ENCODE measurements at places on chromosomes 2 and 18. TPM values are rescaled to one million over a fixed set of nuclear protein-coding genes. Genes with fewer than 3 reads are reported as not detected.

The NTSR2 gene
- not detected for polyA plus RNA-seq

The FSHR gene
- polyA plus RNA-seq, result not detected

DNA sequence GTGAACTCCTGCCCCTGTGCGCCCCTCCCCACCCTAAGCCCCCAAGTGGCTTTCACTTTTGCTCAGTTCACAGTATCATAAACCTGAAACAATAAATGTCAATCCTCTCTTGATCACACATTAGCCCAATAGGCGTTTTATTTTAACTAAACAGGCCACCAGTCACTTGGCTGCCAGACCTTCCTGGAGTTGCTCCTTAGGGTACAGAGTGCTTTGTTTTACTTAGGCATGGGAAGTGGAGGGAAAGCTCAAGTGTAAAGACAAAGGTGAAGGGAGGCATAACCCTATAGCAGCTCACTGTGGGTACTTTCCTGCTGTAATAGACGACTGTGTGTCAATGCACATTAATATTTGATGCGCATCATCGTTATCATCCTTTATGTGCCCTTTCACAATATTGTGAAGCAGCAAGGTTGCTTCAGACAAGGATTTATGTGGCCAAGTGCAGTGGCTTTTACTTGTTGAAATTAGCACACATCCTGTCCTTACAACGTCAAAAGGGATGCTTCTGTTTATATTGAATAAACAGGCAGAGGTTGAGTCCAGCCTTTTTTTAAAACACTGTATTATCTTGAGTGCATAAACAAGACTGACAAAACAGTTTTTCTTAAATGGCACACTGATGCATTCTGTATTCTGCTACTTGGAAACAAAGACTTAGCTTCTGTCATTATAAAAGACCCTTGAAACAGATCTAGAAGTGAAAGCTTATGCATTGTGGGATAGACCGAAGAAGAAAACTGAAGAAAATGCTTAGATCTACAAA lies 168.5 kb downstream of the TMEFF2 start:
- H3K27me3 ChIP-seq, result no peaks in the 10 kb centered on the region
- peaks cover 3% of the 10 kb centered on the region for H3K4me1 ChIP-seq
- peak; percentile 73 for DNase-seq
- peak overlapping the region; percentile 54 for H3K27ac ChIP-seq
- no peaks in the 10 kb centered on the region for H3K36me3 ChIP-seq
- no peak overlapping the region for H3K4me3 ChIP-seq

DNA sequence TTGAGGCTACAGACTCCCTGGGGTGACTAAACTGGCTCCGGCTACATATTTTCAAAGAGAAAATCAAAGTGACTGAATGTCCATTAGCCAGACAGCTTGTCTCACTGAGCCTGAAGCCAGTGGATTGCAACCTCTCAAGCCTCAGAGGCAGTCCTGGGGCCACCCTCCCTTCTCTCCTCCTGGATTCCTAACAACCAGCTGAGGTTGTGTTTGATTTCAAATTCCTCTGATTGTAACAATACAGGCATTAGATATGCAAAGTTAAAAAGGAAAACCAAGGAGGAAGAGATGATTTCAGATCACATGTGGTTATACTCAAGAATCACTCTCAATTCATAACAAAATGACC lies 101.0 kb upstream of the LMAN1 start:
- peak; percentile 40 for DNase-seq
- H3K4me1 ChIP-seq, result peaks cover 5% of the 10 kb centered on the region
- H3K4me3 ChIP-seq, result no peak overlapping the region

- H3K36me3 ChIP-seq, result peaks cover 2% of the 10 kb centered on the region
- H3K27ac ChIP-seq, result no peak overlapping the region
- H3K4me3 ChIP-seq, result no peak overlapping the region
- DNase-seq, result no peak
Observed at GRCh38 chr2:171081649-171082111, 79.0 kb downstream of the TLK1 start.

The SCG2 gene
- 0.46 TPM for polyA plus RNA-seq

DNA sequence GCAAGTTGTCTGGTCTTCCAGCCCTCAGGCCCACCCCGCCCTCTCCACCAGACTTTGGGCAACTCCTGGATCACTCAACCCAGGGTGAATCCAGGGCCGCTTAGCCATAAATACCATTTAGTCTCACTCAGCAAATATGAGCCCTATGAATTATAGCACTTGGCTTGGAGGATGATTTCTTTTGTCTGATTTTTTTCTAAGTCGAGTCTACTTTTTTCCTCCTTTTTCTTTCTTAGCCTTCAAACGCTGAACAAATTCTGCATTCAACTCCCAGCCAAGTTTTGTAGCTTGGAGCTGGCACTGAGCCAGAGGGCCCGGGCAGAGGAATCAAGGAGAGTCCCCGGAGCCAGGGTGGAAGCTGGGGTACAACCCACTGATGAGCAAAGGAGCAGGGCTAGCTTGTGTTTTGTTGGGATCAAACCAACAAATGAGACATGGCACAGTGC lies 48.7 kb downstream of the SERTAD2 start:
- no peak overlapping the region for H3K4me3 ChIP-seq
- H3K36me3 ChIP-seq, result no peaks in the 10 kb centered on the region
- no peak overlapping the region for H3K27ac ChIP-seq
- peak; percentile 29 for DNase-seq

The MEP1B gene
- polyA plus RNA-seq, result not detected

The RAB27B gene
- polyA plus RNA-seq, result 0.24 TPM

DNA sequence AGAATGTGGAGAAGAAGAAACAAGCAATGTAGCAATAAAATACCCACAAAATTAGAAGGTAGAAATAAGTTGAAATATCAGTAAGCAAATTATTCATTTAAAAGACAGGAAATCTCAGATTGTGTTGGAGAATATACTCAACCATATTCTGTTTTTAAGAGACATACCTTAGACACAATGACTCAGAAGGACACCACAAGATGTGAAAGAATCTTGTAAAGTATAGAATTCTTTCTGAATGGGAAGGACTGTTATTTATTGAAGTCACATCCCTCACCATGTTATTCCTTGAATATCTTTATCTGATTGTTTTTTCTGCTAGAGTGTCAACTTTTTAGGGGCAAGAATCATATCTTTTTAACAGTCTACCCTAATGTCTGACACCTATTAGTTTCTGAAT lies 50.4 kb downstream of the CTAGE1 start:
- no peaks in the 10 kb centered on the region for H3K36me3 ChIP-seq
- DNase-seq, result peak; percentile 47
- no peaks in the 10 kb centered on the region for H3K4me1 ChIP-seq
- peaks cover 16% of the 10 kb centered on the region for H3K27me3 ChIP-seq
- H3K27ac ChIP-seq, result no peak overlapping the region

The TCF23 gene
- polyA plus RNA-seq, result not detected

The RAPGEF4 gene
- polyA plus RNA-seq, result 1.7 TPM

DNA sequence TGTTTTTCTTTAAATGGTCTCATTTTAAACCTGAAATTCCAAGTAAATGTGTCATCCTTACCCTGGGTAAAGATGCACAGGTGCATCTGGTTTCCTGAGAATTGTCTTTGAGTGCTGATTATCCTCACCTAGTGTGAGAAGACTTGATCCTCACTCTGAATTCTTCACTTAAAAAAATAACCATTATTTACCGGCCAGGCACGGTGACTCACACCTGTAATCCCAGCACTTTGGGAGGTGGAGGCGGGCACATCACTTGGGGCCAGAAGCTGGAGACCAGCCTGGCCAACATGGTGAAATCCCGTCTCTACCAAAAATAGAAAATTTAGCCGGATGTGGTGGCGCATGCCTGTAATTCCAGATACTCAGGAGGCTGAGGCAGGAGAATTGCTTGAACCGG lies 9.9 kb upstream of the WNT6 start:
- H3K27me3 ChIP-seq, result peaks cover 26% of the 10 kb centered on the region
- no peak overlapping the region for H3K4me3 ChIP-seq
- no peaks in the 10 kb centered on the region for H3K36me3 ChIP-seq
- no peak overlapping the region for H3K27ac ChIP-seq
- no peaks in the 10 kb centered on the region for H3K4me1 ChIP-seq

The OTOS gene
- 0.34 TPM for polyA plus RNA-seq

The FARP2 gene
- polyA plus RNA-seq, result 15.5 TPM

DNA sequence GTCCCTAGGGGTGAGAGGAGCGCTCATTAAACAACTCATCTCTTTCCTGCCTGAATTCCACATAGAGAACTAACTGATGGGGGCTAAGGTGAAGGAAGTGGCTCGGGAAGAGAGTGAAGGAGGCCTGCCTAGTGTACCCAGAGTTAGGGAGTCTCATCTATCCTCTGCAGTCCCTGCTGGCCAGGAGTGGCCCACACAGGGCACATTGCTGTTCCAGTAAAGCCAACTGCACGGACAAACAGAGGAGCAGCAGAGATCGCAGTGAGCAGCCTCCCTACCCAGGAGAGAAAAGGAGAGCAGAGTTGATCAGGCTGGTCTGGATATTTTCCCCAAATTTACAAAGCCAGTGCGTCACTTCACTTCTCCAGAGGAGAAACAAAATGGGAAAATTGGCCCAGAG lies 16.9 kb upstream of the FN1 start:
- DNase-seq, result no peak
- no peaks in the 10 kb centered on the region for H3K36me3 ChIP-seq
- H3K27me3 ChIP-seq, result no peaks in the 10 kb centered on the region
- no peaks in the 10 kb centered on the region for H3K4me1 ChIP-seq
- H3K27ac ChIP-seq, result no peak overlapping the region
- no peak overlapping the region for H3K4me3 ChIP-seq

The EGR4 gene
- not detected for polyA plus RNA-seq

DNA sequence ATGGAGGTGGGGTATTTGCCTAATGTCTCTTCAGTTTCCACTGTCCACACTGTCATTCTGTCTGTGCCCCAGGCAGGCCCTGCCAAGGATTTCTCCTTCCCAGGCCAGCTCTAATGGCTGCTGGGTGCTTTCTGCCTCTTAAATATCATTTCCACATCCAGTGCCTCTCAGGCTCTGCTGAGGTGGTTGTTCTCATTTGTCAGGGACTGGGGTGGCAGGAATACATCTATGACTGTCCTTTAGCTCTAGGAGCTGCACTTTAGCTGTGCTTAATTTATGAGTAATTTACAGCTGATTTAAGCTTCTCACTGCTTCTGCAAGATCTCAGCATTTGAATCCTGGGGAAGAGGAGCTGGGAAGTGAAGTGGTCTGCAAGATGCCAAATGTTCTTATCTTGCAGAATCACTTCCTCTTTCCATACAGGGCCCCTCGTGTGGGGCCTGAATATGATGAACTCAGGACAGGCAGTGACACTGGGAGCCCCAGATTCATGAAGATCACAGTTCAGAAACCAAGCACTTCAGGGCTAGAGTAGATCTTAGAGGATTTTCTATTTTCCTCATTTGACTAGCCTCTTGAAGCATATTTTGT lies 150.2 kb downstream of the FSHR start:
- no peak for DNase-seq
- no peak overlapping the region for H3K27ac ChIP-seq
- no peaks in the 10 kb centered on the region for H3K36me3 ChIP-seq

DNA sequence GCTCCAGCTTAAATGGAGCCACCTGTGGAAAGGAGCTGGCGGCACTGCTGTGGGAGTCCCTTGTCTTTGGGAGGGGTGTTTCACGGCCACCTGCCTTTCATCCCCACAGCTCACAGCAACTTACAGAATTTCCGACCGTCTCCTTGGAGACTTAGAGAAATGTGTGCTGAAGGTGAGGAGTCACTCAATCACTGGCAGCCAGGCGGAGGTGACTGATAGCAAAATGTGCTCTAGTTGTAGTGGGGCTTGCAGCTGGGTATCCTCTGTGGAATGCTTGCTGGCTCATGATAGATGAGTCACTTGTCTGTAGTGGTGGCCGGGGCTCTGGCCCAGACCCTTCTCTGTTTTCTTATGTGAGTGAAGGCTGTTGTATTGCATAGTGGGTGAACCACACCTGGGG lies 110.7 kb downstream of the SH3RF3 start:
- H3K4me3 ChIP-seq, result no peak overlapping the region
- peaks cover 50% of the 10 kb centered on the region for H3K4me1 ChIP-seq
- peak; percentile 83 for DNase-seq
- H3K36me3 ChIP-seq, result no peaks in the 10 kb centered on the region

DNA sequence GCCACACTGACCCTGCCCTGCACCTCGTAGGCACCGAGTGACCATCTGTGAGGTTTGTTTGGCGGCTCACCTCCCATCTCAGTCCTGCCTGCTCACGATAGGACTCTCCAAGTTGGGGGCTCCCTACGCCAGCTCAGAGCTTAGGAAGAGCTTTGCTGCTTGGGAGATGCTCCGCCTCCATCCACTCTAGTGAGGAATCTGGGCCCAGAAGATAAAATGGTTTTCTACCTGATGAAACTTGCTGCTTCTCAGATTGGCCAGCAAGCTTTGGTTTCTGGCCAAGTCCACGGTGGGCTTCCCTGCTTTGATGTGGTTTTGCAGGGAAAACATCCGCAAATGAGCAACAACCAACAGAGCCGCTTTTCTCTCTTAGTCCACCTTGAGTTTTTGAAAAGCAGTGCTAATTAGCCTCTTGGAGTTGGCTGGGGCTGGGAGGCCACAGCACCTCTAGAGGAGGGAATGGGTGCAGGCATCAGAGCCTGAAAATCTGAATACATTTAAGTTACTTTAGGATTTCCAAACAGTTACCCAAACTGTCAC lies 42.2 kb downstream of the THNSL2 start:
- H3K4me3 ChIP-seq, result no peak overlapping the region
- no peaks in the 10 kb centered on the region for H3K27me3 ChIP-seq
- no peaks in the 10 kb centered on the region for H3K36me3 ChIP-seq
- H3K27ac ChIP-seq, result no peak overlapping the region
- DNase-seq, result peak; percentile 4

GRCh38 chr2:67948057-67948456 lies 114.7 kb downstream of the C1D start:
- no peaks in the 10 kb centered on the region for H3K36me3 ChIP-seq
- H3K4me3 ChIP-seq, result no peak overlapping the region
- DNase-seq, result no peak
- H3K27me3 ChIP-seq, result peaks cover 3% of the 10 kb centered on the region
- no peaks in the 10 kb centered on the region for H3K4me1 ChIP-seq

DNA sequence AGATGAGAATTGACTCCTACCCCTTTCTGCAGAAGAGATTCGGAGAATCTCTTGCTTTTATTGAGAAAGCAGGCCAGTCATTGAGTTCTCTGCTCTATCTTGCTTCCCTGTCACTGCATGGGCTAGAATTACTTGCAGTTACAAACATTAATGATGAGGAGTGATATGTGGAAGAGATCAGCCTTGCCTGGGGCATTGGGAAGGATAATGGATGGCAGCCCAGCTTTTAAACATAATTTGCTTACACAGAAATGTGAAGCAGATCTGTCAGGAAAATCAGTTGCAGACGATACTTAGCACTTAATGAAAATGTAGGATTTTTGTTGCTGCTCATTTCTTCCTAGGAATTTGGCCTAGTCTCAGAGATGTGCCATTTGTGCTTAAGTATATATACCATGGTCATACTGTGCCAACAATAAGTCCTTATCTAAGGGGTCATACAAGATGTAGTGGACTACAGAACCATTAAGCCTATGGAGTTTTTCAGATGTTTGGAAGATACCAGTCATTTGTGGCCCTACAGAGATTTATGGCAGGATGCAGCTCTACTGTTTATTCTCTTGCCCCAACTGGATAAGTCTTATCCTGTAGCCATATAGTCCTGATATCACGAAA lies 92.7 kb downstream of the XRCC5 start:
- no peak overlapping the region for H3K4me3 ChIP-seq
- no peak overlapping the region for H3K27ac ChIP-seq
- no peak for DNase-seq
- no peaks in the 10 kb centered on the region for H3K27me3 ChIP-seq

GRCh38 chr2:234395891-234396420 lies 100.9 kb downstream of the ARL4C start:
- no peaks in the 10 kb centered on the region for H3K36me3 ChIP-seq
- no peak overlapping the region for H3K4me3 ChIP-seq
- H3K27ac ChIP-seq, result no peak overlapping the region
- no peaks in the 10 kb centered on the region for H3K27me3 ChIP-seq

All from IMR-90 (cell line).